ENCODE measurements at places on chromosomes 2 and 18.

GRCh38 chr2:111705711-111706336 is 178.2 kb downstream of the ANAPC1 start:
- peak; percentile 39 for DNase-seq

DNA sequence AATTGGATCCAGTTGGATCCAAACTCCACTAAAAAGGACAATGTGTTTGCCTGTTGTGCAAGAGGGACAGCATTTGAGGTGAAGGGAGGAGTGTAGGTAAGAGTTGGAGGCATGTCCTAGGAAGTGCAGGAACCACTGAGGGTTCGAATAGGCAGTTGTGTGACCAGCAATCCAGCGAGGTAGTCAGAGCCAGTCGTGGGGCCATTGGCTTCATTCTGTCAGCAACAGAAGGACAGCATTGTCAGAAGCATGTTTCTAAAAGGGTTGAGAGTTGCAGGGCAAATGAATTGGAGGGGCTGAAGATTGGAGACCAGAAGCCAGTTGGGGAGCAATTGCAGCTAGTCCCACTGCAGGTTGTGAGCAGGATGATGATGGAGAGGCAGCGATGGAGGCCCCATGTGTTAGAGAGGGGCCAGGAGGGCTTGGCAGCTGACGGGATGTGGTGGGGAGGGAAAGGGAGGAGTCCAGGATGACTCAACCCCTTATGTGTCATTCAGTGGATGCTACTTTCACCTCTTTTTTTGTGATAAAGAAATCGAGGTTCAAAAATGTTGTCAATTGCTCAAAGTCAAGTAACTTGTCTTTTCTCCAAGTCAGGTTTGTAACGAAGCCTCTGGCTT is 96.7 kb upstream of the SIX3 start:
- no peak for DNase-seq

DNA sequence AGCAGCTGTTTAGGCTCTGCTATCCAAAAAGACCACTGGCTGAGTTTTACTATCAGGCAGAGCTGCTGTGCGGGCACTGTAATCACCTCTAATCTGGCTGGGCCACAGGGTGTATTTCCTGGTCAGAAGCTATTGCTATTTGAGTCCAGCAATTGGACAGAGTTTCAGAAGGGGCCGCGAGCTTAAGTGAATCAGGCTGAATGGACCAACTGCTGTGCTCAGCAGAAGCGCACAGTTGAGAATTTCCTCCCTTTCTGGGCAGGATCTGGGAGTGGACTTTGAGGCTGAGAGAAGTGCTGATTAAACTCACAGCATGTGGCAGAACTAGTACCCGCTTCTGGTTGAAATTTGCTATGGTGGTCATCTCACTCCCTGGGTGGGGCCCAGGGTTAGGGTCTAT is 251.8 kb downstream of the INSIG2 start:
- no peak for DNase-seq

- no peak for DNase-seq
Observed at GRCh38 chr18:38421021-38421420, 855.4 kb upstream of the CELF4 start.

DNA sequence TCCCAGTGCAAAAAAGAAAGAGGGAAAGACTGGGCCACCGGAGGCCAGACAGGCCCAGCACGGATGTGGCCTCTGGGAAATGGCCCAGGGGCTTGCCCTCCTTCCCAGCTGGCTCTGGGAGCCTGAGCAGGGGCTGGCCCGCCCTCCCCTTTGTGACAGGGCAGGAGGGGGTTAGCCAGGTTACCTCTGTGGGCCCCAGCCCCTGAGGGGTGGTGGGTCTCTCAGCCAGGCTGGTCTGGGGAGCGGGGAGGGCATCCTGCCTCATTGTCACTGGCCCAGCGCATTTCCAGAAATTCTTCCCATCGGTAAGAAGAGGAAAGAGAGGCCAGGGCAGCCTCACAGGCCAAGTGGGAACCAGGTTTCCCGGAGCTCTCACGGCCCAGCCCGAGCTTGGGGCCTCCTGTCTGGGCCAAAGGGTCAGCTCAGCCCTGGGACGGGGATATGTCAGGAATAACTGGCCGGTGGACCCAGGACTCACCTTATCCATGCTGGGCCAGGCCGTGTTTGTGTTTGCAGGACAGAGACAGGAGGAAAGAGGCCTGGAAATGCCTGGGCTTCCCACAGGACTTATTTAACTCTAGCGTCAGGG is 182.2 kb downstream of the ZFP36L2 start:
- DNase-seq: no peak

- DNase-seq: no peak
Observed at GRCh38 chr2:97267411-97268074, 154.6 kb downstream of the ANKRD36 start.

GRCh38 chr2:48433682-48434081 is 96.3 kb upstream of the STON1 start:
- no peak for DNase-seq

DNA sequence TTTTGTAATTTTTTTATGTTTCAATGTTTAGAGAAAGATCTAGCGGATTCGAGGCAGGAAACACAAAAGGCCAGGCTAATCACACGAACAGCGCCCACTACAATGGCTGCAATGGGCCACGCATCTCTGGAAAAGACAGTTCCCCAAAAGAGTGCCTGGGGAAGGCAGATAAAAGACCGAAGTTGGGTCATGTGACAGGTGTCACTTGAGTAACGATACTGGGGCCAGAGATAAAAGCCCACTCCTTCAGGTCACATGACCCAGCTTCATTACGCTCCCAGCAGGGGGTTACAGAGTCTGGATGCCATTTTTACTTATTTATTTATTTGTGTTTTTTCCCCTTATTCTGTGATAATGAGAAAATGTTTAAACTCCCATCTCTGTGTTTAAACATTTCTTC is 95.4 kb downstream of the CDK15 start:
- no peak for DNase-seq

DNA sequence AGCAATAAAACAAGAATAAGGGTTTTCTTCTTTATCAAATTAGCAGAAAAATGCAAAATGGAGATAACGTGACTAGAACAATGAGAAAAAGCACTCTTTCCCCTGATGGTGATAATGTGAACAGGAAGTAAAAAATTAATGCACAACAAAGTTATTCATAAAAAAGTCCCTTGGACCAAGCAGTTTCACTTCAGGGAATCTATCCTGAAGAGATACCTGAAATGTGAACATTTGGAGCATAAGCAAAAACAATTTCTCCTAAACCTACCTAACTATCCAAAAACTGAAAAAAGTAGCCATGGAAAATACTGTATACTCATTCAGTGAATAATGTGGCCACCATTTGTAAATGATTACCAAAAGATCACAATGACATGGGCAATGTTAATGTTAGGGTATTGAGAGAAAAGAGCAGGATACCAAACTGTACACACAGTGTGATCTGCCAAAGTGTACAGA is 48.7 kb downstream of the TRIP12 start:
- no peak for DNase-seq

GRCh38 chr2:45067859-45068570 is 58.8 kb upstream of the SIX2 start:
- peak; percentile 3 for DNase-seq

GRCh38 chr2:117958186-117958585 is 55.7 kb downstream of the CCDC93 start:
- no peak for DNase-seq

DNA sequence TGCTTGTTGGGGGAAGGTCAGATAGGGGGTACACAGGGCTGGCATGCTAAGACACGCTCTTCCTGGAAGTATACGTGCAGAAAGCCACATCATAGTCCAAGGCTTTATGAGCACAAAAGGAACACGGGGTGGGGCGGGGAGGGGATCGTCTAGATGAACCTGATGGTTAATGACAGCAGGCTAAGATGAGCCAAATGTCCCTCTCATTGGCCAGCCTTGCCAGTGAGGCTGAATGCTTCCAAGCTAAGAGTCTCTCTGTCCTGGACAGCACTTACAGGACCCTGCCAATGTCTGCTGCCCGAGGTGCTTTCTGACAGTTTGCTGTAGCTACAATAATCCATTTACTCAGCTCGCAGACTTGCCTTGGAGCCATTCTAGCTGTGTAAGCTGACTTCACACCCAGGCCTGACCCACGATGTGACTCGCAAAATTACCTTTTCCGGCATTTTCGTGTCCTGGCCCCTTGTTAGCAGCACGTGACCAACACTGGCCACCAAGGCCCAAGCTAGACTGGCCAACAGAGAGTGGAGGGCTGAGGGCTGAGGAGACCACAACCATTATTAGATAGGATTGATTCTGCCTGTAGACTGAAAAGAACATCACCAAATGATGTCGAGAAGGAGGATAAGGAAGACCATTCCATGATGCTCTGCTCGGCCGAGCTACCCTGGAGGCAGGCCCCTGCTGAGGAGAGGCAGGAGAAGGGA is 84.2 kb downstream of the MALT1 start:
- DNase-seq: no peak

DNA sequence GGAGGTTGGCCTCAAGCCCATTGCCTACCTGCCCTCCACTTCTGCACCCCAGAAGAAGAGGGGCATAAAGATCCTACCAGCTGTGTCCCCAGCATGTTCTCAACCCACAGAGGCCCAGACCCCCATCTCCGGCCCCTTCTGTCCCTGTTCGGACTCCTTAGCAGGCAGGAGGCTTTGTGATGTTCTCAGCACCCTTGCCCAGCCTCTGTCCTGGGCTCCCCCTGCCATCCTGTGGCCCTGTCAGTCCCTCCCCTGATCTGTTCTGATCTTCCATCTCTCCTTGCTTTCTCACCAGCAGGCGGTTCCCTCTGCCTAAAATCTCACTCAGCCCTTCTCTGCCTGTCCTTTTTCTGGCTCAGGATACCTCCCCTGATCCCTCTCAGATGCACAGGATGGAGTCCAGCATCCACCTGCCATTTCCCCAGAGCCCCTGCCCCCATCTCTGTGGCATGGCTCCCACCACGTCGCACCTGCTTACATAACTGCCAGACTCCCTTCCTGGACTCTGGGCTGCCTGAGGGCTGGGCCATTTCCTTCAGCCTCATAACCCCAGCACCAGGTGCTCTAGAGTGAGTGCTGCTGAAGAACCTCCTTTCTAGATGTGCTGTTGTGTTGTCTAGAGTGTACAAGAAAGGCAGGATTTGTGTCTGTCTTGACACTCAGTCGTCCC is 134.0 kb downstream of the CTIF start:
- no peak for DNase-seq
